ENCODE measurements at places on chromosomes 1 and 21. TPM values are rescaled to one million over a fixed set of nuclear protein-coding genes. Genes with fewer than 3 reads are reported as not detected.

Gene CRB1
- total RNA-seq, result 0.16 TPM

Gene HTR1D
- total RNA-seq, result not detected

Gene CFH
- 284 TPM for total RNA-seq

Gene SERPINC1
- total RNA-seq, result not detected

Gene DIPK1A
- total RNA-seq, result 15.9 TPM

Gene CCDC185
- not detected for total RNA-seq

Gene DEPDC1
- total RNA-seq, result 0.99 TPM

Gene AIRE
- total RNA-seq, result 0.19 TPM

Gene FOXD2
- total RNA-seq, result 2.7 TPM

Gene DPT
- 73.2 TPM for total RNA-seq
